Muscle of leg (tissue), 16 donors: ENCODE measurements at places on chromosomes 3 and 15.

- no peak for DNase-seq
Observed at GRCh38 chr3:184022323-184022722, 4.6 kb upstream of the ABCC5 start.

- DNase-seq: no peak
Observed at GRCh38 chr3:68067314-68067713, 412.9 kb upstream of the SUCLG2 start.

- peak; percentile 59 for DNase-seq
Observed at GRCh38 chr3:137205394-137206045, 247.7 kb downstream of the IL20RB start.

GRCh38 chr3:197499427-197499826, 56.3 kb downstream of the BDH1 start:
- DNase-seq: no peak

- DNase-seq: no peak
Observed at GRCh38 chr3:147987549-147987948, 578.4 kb downstream of the ZIC1 start.
